Hippocampal formation (tissue), 2 donors: ENCODE measurements at places on chromosomes 4 and X.

- DNase-seq: no peak
Measured at GRCh38 chr4:112381996-112382692, 85.0 kb downstream of the ALPK1 start.

DNA sequence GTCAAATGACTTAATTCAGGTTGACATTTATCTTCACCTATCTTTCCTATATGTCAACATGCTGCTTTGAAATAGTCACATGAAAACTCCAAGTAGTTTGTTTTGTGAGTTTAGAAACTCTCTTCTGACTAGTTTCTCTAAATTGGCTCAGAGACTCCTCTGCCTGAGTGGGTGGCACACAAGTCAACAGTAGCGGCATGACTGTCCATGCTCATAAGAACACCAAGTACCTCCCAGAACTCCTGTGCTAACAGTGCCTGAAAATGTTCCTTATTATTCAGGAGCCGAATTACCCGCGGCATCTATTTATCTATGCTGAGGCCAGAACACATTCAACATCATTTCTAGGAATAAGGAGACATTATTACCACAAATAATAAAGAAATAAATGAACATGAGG is 116.3 kb downstream of the SORBS2 start:
- no peak for DNase-seq

GRCh38 chr4:159446266-159446976 is 343.5 kb downstream of the RAPGEF2 start:
- peak; percentile 84 for DNase-seq

DNA sequence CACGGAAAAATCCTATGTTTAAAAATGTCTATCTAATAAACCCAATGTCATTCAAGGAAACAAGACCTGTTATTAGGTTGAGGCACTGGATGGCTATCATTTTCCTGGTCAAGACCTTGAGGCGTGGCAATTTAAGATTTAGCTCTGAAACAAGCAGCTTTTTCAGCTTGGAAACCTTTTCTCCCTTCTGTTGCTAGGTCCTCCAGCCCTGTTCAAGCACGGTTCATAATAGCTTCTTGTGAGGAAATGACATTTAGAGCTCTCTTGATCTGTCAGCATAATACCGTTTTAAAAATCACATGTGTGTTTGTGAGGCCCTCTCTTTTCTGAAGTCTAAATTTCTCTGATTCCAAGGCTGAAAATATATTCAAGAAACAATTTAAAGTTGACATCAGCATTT is 133.6 kb upstream of the GRPR start:
- DNase-seq: no peak

GRCh38 chr4:29619168-29619567 is 1101.0 kb upstream of the PCDH7 start:
- no peak for DNase-seq

DNA sequence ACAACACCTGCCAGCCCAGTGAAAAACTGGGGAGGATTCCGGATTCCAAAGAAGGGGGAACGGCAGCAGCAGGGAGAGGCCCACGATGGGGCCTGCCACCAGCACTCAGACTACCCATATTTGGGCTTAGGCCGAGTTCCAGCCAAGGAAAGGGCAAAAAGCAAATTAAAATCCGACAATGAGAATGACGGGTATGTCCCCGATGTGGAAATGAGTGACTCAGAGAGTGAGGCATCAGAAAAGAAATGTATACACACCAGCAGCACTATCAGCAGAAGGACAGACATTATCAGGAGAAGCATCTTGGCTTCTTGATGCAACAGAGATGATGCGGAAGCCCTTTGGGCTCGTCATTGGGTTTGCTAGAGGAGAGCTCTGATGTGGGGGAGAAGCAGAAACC is 62.4 kb downstream of the JADE1 start:
- DNase-seq: no peak

DNA sequence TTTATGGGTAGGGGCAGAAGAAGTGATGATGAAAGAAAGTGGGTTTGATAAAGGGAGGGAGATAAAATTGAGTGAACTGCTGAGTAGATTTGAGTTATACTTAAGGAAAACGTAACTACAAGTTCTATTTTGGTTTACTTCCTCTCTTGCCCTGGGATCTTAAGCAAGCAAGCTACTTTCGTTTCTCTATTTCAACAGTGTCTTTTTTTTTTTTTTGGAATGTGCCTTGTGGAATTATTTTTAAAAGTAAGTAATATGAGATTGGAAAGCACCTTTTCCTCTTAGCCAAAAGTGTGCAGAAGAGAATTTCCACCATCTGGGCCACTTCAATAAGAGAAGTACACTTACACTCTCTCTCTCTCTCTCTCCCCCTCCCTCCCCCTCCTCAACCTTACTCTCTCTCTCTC is 16.0 kb upstream of the C4orf36 start:
- no peak for DNase-seq

DNA sequence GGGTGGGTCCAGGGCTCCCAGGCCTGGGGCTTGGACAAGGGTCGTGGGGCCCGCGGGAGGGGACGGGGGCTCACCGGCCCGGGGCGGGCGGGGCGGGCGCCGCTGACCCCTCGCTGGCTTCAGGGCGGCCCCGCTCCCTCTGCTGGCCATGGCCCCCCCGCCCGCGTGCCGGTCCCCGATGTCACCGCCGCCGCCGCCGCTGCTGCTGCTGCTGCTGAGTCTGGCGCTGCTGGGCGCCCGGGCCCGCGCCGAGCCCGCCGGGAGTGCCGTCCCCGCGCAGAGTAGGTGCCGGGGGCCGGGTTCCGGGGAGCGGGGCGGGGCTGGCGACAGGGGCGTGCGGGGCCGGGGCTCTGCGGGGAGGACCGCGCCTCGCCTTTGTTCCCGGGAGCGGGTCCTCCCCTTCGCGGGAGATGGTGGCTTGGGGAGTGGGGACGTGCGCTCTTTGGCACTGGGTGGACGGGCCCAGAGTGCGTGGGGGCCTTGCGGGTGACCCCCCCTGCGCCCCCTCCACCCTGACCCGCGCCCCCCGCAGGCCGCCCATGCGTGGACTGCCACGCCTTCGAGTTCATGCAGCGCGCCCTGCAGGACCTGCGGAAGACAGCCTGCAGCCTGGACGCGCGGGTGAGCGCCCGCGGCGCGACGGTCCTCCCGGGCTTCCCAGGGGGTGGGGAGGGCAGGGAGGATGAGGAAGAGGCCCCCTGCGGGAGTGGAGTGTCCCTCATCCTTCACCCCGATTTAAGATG is 16.8 kb upstream of the NAT8L start:
- DNase-seq: peak; percentile 54

DNA sequence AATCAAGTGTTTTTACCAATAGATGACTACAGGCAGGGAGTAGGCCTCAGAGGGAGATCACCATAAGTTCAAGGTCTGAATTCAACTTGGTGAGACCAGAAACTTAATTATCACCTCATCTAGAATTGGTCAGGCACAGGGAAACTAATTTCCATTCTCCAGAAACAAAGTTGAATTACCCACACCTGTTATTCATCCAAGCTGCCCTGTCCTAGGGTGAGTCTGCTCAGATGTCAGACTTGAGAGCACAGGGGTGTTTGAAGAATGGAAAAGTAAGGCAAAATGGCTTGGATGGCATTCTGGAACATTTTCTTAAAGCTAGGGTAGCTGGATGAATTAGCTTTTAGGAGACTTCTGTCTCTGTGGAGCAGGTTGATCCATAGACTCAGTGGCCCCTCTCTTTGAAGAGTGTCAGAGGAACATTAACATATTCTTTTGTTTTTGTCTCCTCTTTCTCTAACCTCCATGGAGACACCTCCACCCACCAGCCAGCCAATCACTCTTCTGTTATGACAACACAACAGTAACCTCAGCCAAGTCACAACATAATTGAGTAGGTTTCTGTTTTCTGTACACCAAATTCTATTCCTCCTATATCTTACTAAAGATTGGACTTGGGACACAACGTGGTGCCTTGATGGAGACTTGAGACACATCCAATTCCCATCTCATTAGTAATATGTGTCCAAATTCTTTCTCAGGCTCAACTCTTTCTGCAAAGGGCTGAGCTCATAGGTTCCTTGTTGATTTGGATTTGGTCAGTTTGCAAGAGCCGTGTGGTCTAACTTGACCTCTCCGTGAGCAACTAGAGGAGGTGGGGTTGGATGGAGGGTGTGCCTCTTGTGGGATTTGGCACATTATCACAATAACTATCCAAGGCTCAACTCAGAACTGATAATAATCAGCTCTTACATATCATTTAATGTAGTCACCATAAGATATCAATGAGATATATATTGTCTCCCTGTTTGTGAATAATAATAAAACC is 45.1 kb downstream of the VSIG4 start:
- no peak for DNase-seq
